NCI-H187 treated with DMSO at 0.1 percent for 48 hours (cell line): ENCODE measurements at places on chromosomes 3 and 15.

DNA sequence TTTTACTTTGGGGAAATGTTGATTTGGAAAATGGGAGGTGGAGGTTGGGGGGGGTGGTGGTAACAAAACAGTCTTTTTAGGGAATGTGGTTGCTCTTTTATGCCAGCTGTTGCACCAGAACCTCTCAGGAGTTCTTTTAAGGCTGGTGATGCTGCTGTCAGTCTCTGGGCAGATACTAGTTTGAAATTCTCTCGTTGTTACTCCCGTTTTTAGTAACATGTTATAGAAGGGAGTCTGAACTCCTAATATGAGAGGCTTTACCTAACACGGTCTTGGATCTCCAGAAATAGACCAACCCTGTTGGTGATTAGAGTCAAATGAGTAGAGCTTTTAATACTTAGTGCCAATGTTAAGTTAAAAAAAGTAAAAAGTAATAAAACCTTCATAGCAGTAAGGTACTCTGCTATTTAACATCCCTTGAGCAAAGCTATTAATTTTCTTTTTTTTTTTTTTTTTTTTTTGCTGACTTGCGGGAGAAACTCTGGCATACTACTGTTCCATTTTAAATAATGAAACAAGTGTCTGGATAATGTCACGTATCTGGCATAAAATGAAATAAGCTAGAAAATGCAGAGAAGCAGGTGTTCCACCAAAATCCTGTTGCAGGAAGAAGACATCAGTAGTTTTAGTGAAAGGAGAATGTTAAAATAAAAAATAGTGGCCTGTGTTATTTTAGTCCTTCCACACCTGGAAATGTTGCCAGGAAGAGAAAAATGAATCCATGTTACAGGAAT, 156.7 kb downstream of the CACNA1D start:
- no peak for DNase-seq

- DNase-seq: no peak
Measured at GRCh38 chr15:50190166-50190570, 8.2 kb downstream of the SLC27A2 start.

DNA sequence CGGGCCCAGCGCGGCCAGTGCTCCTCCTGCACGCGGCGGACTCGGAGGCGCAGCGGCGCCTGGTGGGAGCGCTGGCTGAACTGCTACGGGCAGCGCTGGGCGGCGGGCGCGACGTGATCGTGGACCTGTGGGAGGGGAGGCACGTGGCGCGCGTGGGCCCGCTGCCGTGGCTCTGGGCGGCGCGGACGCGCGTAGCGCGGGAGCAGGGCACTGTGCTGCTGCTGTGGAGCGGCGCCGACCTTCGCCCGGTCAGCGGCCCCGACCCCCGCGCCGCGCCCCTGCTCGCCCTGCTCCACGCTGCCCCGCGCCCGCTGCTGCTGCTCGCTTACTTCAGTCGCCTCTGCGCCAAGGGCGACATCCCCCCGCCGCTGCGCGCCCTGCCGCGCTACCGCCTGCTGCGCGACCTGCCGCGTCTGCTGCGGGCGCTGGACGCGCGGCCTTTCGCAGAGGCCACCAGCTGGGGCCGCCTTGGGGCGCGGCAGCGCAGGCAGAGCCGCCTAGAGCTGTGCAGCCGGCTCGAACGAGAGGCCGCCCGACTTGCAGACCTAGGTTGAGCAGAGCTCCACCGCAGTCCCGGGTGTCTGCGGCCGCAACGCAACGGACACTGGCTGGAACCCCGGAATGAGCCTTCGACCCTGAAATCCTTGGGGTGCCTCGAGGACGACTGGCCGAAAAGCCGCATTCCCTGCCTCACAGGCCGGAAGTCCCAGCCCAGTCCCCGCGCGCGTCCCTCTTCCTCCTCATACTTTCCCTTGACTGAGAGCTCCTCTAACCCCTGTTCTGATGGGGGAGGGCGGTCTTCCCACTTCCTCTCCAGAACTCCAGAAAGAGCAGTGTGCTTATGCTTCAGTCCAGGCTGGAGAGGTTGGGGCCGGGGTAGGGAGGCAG, 1.4 kb upstream of the IL17RC start:
- DNase-seq: no peak

- no peak for DNase-seq
Measured at GRCh38 chr3:42192334-42193200, 73.4 kb downstream of the CCK start.
